ENCODE measurements at places on chromosomes 4 and X.

GRCh38 chrX:74458736-74459135 is 37.4 kb downstream of the SLC16A2 start:
- DNase-seq: no peak

- no peak for DNase-seq
These were observed 35.4 kb upstream of the HPSE start for GRCh38 chr4:83369831-83370639.

DNA sequence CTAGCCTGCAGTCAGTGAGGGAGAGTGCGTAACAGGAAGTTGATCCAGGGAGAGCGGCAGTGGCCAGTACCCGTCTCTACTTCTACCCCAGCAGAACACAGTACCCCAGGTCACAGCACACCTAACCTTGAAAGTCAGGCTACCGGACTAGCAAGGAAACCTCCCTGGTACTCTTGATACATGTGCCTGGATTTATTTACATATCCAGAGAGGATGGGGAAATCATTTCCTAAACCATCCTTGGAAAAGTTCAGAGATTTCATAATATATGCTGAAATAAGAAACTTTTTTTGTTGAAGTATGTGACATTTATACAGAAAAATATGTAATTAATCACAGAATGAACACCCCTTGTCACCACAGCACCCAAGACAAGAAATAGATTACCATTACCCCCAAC is 24.5 kb downstream of the PRIMPOL start:
- DNase-seq: no peak

DNA sequence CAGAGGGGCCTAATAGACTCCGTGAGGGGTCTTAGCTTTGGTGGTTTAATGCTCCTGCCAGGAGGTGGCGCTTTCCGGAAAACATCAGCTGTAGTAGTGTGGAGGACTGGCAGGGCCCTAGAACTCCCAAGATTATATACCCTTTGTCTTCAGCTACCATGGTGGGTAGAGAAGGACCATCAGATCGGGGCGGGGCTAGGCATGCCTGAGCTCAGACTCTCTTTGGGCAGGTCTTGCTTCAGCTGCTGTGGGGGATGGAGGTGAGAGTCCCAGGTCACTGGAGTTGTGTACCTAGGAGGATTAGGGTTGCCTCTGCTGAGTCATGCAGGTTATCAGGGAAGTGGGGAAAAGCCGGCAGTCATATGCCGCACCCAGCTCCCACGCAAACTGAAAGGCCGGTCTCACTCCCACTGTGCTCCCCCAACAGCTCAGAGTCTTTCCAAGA is 63.0 kb upstream of the AGA start:
- DNase-seq: no peak

- DNase-seq: no peak
These were observed 47.2 kb downstream of the AFAP1 start for GRCh38 chr4:7892212-7893019.

DNA sequence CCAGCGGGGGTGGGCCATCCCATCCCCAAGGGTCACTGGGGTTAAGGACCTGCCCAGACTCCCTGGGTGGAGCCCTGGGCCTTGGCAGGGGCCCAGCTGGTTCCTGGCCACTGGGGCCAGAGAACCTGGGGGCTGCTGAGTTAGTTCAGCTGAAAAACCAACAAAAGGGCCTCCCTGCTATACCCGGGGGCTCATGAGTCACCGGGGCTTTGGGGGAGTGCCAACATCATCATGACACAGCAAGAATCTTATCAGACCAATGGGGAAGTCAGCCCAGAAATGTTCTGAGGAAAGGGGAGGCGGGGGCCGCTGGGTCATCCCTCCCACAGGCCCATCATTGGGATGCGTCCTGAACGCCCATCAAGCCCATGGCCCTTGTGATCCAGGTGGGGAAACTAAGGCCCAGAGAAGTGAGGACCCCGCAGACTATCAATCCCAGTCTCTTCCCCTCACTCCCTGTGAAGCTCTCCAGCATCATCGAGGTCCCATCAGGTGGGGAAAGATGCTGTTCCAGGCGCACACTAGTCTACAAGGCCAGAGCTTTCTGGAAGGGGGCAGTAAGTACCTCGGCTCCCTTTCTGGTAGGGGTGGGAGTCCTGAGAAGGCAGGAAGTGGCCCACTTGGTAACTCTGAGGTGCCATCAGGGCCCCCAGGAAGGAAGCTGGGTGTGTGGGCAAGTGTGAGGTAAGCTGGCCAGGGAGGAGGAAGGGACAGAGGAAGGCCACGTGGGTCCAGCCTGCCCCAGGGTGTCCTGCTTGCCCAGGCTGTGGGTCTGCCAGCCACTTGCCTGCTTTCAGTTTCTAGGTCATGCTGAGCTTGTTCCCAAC is 4.5 kb downstream of the G6PD start:
- peak; percentile 49 for DNase-seq

- DNase-seq: no peak
These were observed 174.6 kb upstream of the PGRMC2 start for GRCh38 chr4:128462103-128462783.

- no peak for DNase-seq
These were observed 45.6 kb downstream of the BBS12 start for GRCh38 chr4:122777846-122778673.

DNA sequence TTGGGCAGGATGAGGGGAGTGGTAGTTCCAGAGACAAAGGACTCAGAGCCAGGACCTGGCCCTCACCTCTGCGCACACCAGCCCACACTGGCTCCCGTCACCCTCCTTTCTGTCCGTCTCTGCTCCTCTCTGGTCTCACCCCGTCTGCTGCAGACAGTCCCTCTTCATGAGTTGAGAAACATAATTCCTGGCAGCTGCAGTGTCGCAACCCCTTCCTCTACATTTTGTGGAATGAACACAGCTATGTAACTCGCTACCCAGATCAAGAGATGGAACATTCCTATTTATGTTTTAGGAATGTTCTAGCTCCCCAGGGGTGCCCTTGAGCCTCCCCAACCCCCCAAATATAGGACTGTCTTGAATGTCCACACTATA is 59.3 kb downstream of the SHROOM2 start:
- no peak for DNase-seq

GRCh38 chr4:184114431-184114830 is 103.2 kb downstream of the ENPP6 start:
- DNase-seq: no peak

DNA sequence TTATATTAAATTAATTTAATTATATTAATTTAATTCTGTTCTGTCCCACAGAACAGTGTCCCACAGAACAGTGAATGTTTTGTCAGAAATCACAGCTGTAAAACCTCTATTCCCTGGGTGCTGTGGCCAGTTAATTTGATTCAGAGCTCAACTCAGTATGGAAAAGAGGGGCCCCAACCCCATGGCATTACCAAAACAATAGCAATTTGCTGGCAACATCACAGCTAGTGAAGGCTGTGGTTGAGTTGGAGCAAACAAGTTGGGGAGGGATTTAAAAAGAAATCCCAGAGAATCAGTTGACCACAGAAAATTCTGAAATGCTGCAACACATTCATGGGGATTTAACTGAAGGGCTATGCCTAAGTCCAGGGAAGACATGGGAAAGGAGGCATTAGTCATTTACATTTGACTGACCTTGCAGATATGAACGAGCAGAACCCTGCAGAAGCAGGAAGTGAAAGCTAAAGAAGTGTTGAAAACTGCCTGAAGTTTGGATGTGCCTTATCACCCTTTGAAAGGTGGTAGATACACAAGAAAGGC is 30.1 kb downstream of the PDHA2 start:
- no peak for DNase-seq

DNA sequence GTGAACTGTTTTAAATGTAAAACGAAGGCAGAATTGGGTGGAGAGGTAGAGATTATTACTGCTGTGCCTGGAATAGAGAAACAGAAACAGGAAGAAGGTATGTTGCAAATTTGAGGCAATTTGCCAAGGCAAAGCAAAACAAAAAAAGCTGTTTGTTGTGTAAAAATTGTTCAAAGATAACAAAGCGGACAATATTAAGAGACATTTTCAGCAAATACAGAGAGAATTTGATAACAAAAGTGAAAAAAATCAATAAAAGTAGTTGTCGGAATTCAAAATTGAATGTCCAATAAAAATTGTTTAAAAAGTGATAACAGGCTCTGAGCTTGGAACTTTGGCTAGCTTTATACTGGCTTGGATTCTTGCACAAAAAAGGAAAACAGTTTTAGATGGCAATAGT is 14.4 kb upstream of the SMS start:
- DNase-seq: no peak

DNA sequence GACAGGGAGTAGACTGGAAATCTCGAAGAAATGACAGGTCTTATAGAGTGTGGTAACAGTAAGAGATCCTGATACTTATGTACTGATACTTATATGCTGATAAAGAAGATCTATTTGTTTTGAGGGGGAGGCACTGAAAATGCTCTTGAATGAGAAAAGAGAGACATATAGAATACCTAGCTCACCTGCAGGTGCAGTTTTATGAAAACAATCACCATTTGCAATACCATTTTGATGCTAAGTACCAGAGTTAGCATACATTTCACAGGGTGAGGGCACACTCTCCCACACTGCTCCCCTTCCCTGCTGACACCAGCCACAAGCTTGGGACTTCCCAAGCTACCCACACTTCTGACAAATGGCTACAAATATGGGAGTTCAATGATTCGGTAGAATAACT is 1490.1 kb upstream of the IGFBP7 start:
- DNase-seq: no peak

DNA sequence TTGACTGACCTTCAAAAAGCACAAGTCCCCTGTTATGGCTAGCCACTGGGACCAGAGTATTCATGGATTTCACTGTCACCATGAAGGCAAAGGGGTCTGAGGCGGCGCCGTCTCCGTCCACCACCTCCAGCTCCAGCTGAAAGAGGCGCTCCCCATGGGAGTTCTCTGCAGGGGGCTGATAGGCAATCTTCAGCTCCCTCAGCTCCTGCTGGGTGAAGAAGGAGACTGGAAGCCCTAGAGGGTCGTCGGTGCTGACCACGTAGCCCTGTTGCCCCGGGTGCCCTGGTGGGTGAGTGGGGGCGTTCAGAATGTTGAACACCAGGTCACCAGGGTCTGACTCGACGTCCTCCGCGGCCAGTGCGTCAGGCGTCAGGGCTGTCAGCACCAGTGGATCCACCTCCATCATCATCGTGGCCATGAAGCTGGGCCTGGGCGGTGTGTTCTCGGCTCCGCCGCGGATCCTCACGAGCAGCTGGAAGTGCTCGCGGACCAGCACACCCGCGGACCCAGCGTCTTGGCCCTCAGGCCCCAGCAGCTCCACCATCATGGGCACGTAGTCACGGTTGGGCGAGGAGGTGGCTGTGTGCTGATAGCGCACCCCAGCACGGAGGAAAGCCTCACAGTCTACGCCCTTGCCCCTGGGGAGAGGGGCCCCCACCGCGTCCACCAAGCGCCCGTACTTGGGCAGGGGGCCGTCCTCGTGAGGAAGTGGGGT is 987 bp downstream of the FREM3 start:
- no peak for DNase-seq

DNA sequence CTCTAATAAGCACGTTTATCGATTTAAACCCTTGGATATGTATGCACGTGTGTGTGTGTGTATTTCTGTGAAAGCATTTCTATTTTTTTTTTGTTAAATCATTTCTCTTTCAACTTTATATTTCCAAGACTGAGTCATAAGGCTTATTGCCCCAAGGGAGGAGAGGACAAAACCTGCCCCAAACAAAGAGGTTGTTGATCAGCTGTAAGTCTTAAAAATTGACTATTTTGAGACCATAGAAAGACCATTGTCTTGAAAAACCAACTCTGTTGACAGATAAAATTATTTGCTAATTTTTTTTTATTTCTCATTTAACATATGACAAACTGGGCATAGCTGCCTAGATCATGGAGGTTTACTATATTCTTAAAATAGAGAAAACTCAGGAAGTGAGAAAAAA is 222.4 kb downstream of the FMR1NB start:
- DNase-seq: no peak

GRCh38 chrX:40173143-40174000 is 75.6 kb upstream of the BCOR start:
- DNase-seq: no peak

GRCh38 chr4:153542131-153542530 is 76.0 kb downstream of the TMEM131L start:
- no peak for DNase-seq

DNA sequence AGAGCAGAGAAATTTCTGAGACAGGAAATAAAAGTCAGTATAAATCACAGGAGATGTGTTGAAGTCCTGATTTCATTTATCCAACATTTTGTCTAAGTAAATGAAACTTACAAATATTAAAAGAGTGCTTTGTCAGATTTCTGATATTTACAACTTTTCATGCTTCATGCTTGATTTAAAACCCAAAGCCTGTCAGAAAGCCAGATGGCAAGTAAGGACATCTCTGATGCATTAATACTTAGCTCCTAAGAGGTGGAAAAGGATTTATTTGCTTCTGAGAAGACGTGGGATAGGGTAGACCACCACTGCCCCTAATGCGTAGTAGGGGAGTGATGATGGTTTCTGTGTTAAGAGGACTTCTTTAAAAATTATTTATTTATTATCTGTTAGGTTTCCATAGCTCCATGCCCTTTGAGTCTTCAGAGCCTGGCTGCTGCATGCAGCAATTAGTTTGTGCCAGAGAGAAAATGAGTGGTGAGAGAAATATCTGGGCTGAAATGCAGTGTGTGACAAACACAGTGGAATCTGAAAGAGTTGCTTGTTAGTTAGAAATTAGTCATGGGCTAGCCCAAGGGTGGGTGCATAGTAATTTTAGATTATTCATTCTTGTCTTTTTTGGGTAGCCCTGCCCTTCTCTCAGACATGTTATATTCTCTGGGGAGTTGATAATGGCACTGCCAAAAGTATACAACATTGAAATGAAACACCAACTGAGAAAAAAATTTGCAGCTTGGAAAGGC is 333.8 kb downstream of the C4orf33 start:
- no peak for DNase-seq

DNA sequence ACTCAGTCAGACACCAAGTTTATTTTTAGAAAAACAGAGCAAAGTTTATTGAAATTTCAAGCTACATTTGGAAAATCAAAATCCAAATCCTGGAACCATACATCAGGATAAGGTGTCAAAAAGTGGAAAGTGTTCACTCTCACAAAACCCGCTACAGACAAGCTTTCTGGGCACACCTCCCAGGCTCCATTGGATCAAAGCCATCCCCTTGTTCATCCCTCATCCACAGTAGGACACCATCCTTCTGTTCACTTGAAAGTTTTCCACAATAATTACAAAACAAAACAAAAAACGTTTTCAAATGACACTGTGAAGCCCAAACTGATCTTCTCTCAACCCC is 62.4 kb downstream of the TSC22D3 start:
- no peak for DNase-seq

Data from stimulated activated CD4-positive, alpha-beta T cell treated with anti-CD3 and anti-CD28 coated beads, Interleukin-15, amount 100 ng/mL, for 1 hour (primary cell).